ENCODE measurements at places on chromosomes 5 and 9.

GRCh38 chr5:32960340-32961058 is 249.4 kb downstream of the NPR3 start:
- no peak for DNase-seq

DNA sequence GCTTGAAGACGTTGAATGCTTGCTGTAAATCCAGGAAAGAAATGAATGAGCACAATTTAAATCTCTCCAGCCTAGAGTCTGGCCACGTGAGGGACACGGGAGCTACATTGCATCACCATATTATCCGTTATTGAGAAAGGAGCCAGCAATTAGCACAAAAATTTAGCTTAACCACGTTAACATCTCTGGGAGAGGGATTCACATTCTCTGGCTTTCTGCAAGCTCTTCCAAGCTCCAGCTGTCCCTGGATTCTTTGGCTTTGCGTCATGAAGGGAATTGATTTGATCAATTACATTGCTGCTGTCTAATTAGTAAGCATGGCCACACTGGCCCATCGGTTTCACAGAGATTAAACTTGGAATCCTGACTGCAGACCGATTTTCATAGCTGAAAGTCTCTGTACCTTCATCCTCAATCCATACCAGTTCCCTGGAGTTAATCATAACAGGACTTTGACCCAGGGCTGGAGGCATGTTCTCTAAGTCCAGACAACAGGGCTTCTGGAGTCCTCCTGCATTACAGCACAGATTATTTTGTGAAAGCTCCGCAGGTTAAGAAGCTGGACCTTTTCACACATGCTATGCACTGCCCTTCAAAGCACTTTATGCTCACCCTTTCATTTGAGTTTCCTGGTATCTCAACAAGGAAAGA is 31.6 kb downstream of the ADRA1B start:
- no peak for DNase-seq

DNA sequence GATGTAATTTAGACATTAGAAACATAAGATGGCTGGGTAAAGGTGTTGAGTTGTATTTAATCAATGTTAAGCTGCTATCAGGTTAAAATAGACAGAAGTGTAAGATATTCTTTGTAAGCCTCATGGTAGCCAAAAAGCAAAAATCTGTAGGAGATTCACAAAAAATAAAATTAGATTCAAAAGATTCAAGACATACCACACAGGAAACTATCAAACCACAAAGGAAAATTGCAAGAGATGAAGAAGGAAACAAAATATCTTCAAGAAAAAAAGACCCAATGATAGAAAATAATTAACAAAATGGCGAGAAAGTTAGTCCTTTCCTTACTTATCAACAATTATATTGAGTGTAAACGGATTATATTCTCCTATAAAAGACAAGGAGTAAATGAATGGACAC is 15.3 kb downstream of the XRCC4 start:
- no peak for DNase-seq

DNA sequence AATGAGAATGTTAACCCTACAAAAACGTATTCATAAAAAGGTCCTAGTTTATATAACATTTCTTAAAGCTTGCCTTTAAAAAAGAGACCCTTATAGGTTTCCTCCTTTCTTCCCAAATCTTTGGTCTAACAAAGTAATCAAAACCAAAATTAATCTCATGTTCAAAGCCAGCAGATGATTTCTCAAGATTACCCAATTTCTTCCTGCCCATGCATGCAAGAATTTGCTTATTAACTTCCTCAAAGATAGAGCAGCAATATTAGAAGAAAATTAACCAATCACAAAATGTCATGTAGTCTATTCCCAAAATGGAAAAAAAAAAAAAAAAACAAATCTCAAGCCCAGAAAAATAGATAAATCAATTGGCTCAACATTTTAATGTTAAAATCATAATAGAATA is 114.9 kb downstream of the MLLT3 start:
- DNase-seq: no peak

- DNase-seq: no peak
Measured at GRCh38 chr9:70044490-70045307, 1.1 kb downstream of the MAMDC2 start.

DNA sequence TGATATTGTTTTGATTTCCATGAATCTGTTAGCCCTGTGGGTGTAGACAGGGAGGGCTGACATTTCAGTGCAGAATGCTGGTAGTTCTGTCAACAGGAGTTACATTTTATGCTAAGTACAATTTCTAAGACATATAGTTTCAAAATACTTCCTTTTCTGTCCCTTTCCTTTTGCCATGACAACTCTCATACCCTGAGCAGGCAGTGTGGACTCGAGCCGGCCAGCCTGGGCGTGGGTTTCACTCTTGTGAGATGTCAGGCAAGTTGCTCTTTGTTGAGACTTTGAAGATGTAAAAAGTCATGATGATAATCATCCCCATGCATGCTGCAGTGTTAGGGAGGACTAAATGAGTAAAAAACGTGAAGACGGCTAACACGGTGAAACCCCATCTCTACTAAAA is 197.9 kb downstream of the CFAP90 start:
- DNase-seq: no peak

DNA sequence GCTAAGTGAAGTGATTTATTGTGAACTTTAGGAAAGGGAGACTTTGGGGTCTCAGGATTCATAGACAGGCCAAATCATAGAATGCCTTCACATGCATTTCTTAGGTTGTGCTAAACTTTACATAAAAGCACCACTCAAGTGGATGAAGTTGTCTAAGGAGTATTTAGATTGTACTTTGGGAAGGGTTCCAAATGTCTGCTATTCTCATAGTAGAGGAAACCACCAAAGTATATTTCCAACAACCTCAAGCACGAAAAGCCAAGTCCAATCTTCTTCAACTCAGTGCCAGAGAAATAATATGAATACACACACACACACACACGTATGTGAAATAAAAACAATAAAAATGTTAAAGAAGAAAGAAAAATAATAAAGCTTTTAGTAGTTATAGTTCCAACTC is 41.8 kb downstream of the ENC1 start:
- no peak for DNase-seq

GRCh38 chr5:139147483-139148087 is 50.6 kb downstream of the SIL1 start:
- no peak for DNase-seq

GRCh38 chr9:109213285-109214121 is 46.5 kb upstream of the FRRS1L start:
- DNase-seq: no peak

DNA sequence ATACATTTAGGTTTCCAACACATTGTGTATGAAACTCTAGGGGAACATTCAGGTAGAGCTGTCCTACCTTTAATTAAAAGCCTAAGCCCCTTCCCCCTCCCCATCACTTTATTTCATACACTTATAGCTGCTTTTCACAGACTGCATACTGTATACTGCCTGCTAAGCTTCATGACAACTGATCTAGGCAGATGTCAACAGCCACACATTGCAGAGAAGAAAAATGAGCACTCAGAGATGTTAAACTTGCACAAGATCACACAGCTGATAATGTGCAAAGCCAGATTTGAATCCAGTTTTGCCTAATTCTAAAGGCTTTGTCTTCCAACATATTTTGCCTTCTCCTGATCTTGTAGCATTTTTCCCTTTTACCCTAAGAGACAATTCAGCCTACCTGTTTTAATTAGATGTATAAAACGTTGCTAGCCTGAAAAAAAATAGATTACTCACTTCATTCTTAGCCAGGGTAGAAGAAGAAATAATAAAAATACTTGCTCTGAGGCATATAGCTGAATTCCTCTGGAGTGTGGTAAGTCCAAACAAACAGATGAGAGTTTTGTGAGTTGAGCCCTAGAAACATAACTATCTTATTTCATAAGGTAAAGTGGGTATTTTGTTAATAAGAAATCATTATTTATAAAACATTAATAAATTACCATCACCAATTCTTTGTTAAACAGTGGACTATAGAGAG is 56.9 kb upstream of the CAST start:
- no peak for DNase-seq

DNA sequence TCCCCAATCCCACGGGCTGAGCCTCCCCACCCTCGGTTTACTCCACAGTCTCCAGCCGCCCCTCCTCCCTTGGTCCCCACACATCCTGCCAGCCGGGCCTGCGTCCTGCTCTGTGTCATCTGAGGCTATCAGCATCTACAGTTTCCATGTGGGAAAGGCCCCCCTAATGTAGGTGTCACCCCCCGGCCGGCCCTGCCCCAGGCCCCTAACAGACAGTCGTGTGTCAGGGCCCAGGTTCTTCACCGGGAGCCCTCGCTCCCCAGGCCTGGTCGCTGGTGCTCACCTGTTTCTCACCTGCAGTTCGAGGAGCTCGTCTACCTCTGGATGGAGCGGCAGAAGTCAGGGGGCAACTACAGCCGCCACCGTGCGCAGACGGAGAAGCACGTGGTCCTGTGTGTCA is 62.7 kb downstream of the KCNT1 start:
- DNase-seq: no peak

- DNase-seq: no peak
Measured at GRCh38 chr5:148376198-148376597, 7.6 kb upstream of the FBXO38 start.

DNA sequence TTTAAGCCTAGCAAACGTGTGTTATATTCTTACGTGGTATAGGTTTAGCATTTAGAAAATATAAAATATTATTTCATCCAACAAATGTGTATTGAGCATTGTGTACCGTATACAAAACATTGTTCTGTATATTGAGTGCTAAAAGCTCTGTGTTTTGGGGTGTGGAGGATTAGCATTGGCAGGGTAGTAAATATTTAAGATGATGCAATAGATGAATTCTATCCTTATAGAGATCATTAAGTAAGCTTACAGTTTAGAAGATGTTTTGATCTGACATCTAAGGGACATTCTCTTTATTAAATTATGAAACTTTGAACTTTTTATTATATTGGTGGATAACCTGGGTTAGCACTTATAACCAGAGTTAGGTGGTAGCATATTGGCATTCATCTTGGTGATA is 48.5 kb upstream of the GLIPR2 start:
- no peak for DNase-seq

GRCh38 chr5:138068742-138069600 is 14.9 kb upstream of the WNT8A start:
- DNase-seq: peak; percentile 57

DNA sequence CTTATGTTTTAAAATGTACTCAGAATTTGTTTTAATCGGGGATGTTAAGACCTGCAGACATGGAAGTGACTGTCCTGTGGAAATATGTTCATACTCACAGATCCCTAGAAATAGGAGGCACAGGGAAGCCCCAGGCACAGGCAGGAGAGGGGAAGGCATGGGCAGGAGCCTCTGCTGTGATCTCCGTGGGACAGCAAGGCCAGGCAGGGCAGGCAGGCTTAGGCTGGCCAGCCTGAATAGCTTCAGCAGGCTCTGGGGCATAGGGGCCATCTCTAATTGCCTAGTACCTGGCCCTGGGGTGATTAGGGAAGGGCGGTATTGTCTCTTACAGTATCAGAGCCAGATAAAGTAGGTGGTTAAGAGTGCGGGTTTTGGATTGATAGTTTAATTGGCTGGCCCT is 59.8 kb upstream of the PLEKHG4B start:
- DNase-seq: no peak
